H1 (cell line): ENCODE measurements at places on chromosomes 11 and 22. TPM values are rescaled to one million over a fixed set of nuclear protein-coding genes. Genes with fewer than 3 reads are reported as not detected.

GRCh38 chr22:44118645-44119315 lies 61.9 kb upstream of the PARVG start:
- no peak for DNase-seq

- no peak for DNase-seq
Observed at GRCh38 chr11:84173078-84173477, 886.9 kb upstream of the CCDC90B start.

- DNase-seq = no peak
Observed at GRCh38 chr11:66272596-66272995, 4.2 kb downstream of the RAB1B start.

- DNase-seq = no peak
Observed at GRCh38 chr22:19396934-19397733, 34.4 kb downstream of the HIRA start.

- DNase-seq = no peak
Observed at GRCh38 chr11:132992838-132993631, 539.3 kb downstream of the OPCML start.

- no peak for DNase-seq
Observed at GRCh38 chr11:46917109-46917761, 1.1 kb downstream of the LRP4 start.

- DNase-seq = no peak
Observed at GRCh38 chr11:128189823-128190222, 397.5 kb downstream of the ETS1 start.

GRCh38 chr22:44901301-44901700 lies 108.5 kb downstream of the PHF21B start:
- no peak for DNase-seq

DNA sequence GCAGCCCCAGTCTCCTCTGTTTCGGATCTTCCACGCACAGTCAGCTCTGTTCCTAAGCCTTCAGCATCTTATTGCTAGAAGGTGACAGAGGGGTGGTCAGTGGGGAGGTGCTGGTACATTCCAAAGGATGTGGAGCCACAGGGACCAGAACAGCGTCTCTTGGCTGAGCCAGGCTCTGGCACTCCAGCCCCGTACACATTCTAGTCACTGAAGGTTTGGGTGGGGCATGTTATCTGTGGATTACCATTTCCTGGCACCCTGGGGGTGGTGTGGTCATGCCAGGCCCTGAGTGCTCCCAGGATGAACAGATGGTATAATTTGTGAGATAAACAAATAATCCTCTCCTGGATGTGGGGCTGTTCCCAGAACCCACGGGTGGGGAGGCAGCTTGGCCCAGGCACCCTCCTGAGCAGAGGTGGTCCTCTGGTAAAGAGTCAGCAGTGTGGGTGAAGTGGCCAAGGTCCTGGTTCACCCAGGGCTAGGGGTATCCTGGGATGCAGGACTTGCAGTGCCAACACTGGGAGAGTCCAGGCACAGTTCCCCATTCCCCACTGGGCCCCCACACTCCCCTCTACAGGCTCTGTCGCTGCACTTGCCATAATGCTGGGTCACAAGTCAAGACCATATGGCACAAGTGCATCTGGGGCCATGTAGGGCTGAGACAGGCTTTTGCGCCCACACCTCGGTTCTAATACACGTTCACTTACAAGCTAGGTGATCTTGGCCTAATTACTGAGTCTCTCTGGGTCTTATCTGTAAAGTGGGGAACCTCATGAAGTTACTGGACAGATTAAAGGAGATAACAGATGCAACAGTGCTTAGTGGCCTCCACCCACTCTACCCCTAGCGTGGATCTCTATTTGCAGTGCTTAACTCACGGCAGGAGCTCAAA lies 33.0 kb downstream of the DKK3 start:
- no peak for DNase-seq

DNA sequence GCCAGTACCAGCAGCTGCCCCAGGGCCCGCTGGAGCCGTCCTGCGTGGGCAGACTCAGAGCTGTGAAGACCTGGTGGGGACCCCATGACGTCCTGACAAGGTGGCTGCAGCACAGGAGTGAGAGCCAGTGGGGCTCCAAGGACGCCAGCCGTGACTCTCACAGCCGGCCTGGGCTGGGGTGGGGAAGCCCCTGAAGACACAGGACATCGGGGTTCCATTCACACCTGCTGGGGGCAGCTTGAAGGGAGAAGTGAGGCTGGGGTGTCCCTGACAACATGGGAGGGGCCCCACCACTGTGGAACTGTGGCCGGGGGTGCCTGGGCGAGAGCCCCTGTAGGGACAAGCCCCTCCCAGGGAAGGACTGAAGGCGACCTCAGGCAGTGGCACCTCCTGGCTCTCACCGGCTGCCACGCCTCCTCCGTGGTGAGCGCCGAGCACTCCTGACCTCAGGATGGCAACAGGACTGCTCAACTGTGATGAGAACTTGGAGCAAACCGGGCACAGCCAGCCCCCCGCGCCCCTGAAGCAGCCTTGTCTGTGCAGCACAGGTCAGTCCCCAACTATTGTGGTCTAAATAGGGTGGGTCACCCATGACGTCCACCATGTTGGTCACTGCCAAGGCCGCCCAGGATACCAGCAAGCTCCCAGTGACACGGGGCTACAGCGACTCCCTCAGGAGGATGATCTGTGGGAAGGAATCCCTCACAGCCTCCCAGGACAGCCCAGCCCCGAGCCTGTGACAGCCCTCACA lies 22.7 kb upstream of the IL17REL start:
- no peak for DNase-seq

DNA sequence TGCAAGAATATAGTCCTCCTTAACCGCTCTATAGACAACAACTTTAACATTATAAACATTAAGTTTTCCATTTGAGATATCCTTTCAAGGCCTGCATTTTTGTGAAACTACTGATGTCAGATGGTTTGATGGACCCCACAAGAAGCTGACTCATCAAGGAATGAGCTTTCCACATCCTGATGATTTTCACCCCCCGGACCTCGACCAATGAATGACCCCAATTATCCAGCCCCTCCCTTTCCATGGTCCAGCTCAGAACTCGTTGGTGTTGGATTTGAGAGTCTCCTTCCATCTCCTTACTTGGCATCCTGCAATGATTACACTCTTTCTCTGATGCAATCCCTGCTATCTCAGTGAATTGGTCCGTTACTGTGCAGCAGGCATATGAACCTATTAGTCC lies 31.8 kb upstream of the GUCY1A2 start:
- no peak for DNase-seq

- DNase-seq = no peak
Observed at GRCh38 chr11:69928975-69929374, 109.8 kb upstream of the FGF3 start.

GRCh38 chr11:125662689-125663088 lies 18.0 kb downstream of the ACRV1 start:
- DNase-seq = no peak

DNA sequence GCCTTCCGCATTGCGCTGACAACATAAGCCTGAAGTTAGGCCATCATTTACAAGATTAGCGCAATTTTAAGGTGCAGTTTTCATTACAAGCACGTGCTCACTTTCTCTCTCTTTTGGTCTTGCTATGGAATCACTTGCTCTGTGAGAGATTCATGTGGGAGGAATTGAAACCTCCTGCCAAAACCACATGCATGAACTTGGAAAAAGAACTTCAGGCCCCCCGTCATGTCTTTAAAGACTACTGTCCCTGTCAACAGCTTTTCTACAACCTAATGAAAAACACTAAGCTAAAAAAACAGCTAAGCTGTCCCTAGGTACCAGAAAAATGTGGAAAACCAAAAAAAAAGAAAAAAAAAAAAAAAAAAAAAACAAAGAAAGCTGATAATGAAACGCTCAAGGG lies 1707.6 kb upstream of the RAG2 start:
- DNase-seq = no peak

GRCh38 chr11:119094816-119095065 lies 6.9 kb downstream of the DPAGT1 start:
- DNase-seq = no peak

GRCh38 chr22:44887941-44888366 lies 121.9 kb downstream of the PHF21B start:
- no peak for DNase-seq

DNA sequence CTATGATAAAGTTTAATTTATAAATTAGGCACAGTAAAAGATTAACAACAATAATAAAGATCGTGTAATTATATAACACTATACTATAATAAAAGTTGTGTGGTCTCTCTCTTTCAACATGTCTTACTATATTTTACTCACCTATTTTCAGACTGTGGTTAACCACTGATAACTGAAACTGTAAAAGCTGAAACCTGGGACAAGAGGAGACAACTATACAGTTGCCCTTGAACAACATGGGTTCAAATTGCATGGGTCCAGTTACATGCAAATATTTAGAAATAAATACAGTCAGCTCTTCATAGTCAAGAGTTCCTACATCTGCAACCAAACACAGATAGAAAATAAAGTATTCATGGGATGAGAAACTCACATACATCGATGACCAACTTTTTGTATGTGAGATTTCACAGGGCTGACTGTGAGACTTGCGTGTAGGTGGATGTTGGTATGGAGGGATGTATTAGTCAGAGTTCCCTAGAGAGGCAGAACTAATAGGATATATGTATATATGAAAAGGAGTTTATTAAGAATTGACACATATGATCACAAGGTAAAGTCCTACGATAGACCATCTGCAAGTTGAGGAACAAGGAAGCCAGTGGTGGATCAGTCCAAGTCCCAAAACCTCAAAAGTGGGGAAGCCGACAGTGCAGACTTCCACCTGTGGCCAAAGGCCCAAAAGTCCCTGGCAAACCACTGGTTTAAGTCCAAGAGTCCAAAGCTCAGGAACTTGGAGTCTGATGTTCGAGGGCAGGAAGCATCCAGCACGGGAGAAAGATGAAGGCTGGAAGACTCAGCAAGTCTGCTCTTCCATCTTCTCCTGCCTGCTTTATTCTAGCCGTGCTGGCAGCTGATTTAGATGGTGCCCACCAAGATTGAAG lies 359.5 kb downstream of the INSC start:
- DNase-seq = no peak

GRCh38 chr11:113345978-113346377 lies 31.6 kb downstream of the TTC12 start:
- DNase-seq = no peak

GRCh38 chr11:22343371-22344032 lies 5.3 kb downstream of the SLC17A6 start:
- no peak for DNase-seq

DNA sequence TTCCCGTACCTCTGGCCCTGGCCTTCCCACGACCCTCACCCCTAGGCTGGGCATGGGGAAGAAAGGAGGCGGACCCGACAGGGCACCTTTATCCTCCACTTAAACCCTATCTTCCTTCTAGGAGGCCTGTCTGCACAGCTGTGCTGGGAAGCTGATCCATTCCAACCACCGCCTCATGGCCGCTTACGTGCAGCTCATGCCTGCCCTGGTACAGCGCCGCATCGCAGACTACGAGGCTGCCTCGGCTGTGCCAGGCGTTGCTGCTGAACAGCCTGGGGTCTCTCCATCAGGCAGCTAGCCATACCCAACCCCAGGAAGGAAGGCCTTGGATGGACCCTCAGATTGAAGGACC lies 599 bp downstream of the TIMM10B start:
- no peak for DNase-seq

DNA sequence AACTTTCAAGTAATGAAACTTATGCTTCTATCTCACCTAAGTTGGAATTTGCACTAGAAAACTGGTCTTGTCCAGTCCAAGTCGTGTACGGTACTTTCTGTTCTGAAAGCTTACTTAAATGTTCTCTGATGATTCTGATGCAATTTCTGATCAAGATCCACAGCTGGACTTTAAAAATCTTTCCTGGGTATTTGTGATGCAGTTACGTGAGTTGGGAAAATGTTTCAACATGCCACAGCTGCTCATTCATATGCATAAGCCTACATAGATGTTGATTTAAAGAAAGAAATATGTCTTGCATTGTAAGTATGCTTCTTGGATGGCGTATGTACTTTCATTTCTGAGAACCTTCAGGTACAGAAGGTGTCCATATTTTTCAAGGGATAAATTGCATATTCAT lies 493.7 kb upstream of the CCDC90B start:
- DNase-seq = no peak

GRCh38 chr22:44311104-44311854 lies 1.5 kb downstream of the SHISAL1 start:
- DNase-seq = no peak

GRCh38 chr11:126918556-126918955 lies 82.0 kb downstream of the KIRREL3 start:
- DNase-seq = no peak

DNA sequence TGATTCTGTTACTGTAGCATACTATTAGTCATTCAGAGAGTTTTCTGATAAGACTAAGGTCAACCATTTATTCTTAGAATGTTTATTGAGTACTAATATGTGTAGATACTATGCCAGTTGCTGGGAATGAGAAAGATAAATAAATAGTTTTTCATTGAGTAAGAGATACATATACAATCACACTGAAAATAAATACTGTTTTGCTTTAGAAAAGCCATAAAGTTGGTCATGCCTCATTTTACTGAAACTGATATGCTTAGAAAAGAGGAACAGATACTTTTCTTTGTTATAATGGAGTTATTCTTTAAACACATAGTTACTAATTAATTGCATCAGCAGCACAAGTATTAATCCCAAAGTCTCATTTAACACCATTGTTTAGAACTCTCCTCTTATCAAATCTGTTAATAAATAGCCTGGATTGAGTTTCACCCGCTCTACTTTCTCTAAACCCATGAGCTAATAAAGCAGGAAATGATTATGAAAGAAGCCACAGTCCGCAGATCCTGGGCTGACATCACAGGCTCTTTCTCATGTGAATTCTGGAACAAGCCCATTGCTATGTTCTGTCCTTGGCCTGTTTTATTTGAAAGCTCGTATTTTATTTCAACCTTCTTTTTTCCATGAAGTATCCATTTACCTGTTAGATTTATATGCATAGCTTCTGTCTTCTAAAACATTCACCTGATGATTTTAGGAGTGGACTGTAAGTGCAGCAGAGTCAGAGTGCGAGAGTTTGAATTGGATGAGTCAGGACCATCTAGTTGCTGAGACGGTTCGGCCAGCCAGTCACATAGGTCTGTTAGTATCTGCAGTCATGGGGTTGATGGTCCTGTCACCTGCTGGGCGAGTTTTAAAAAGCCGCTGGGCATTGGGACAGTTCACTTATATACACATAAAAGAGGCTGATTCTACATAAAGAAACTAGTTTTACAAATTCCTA lies 35.5 kb downstream of the PIWIL4 start:
- no peak for DNase-seq

The MUC2 gene
- total RNA-seq = not detected in 2 replicates

The RPS6KA4 gene
- 12.6 and 13.2 TPM in 2 replicates for total RNA-seq

The APIP gene
- total RNA-seq = 25.7 and 25.9 TPM in 2 replicates

The OR51B2 gene
- total RNA-seq = not detected in 2 replicates

The F2 gene
- total RNA-seq = not detected in 2 replicates

The GAL3ST1 gene
- total RNA-seq = 10.5 and 11.0 TPM in 2 replicates

The OOSP1 gene
- total RNA-seq = not detected in 2 replicates

The PAMR1 gene
- 3.0 TPM in 2 replicates for total RNA-seq

The UPK3A gene
- 0.35 TPM in 1 of 2 replicates, not detected in the other for total RNA-seq
